ENCODE measurements at places on chromosomes 2 and 18.

DNA sequence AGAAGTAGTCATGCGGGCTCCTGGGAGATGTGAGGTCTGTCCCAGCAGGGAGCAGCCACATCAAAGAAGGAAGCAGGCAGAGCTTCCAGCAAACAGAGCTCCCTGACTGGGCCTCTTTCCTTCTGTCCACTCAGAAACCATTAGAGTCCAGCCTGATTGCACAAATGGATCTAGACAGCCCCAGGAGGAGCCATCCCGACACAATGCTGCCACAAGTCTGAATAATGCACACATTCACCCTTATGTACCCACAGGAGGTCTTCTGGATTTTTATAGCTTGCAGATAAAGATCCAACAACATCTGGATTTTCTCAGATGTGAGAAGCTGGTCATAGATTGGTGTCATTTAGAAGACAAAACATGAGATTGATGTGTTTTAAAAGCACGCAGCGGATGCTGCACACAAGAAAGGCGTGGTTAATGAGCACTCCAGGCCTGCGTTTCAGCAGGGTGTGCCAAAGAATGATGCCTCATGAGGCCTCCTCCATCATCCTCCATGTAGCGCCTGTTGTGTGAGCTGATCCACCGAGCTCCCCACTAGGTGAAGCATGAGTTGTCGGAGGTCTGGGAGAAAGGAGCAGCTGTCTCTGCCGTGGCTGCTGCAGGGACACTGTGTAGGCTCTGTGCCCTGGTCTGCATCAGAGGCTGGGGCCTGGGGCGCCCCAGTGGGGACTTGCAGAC, 60.6 kb downstream of the MTCL1 start:
- DNase-seq, result no peak

DNA sequence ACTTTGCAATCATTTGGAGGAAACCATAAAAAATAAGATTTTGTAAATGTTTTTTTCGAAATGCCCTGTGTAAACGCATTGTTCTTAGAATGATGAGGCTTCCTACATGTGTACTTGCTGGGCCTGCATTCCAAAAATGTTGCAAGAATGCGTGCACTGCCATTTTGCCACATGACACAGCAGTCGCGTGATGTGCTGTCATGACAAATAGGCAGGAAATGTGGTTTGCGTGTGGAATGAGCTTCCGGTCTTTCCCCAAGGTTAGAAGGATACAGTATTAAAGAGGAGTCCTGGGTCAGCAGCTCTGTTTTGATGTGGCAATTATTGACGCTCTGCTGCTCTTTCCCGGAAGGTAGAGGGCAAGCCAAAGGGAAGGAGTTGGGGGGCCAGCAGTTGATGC, 18.1 kb upstream of the SERPINB2 start:
- DNase-seq, result no peak

DNA sequence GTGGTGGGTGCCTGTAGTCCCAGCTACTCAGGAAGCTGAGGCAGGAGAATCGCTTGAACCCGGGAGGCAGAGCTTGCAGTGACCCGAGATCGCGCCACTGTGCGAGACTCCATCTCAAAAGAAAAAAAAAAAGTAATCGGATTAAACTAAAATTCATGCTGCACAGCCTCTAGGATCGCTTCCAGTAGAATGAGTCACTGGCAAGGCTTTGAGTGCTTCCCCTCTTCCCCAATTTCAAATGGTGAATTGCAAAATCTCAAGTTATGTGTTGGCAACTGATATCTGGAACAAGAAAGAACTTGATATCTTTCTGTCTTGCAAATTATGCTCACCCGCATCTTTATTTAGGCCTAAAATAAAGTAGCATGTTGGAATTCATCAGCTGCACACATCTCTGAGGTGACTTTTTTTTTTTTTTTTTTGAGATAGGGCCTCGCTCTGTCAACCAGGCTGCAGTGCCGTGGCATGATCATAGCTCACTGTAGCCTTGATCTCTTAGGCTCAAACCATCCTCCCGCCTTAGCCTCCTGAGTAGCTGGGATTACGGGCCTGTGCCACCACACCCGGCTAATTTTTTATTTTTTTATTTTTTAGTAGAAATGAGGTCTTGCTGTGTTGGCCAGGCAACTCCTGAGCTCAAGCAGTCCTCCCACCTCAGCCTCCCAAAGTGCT, 12.7 kb downstream of the TTC39C start:
- DNase-seq, result peak; percentile 29

DNA sequence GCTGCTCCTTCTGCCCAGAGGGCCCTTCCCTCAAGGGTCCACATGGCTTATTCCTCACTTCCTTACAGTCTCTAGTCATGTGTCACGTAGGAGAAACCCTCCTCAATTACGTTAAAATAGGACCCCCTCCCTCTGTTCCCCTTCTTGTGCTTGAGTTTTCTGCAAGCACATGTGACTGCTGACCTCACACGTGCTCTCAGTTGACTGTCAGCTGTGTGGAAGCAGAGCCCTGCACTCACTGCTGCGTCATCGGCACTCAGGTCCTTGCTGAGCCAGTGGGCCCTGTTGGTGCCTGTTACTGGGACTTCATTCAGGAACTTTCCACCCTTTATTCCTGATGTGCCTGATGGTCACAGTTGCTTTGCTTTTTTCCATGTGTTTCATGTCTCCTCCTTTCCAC, 11.1 kb downstream of the ATG16L1 start:
- DNase-seq, result no peak

DNA sequence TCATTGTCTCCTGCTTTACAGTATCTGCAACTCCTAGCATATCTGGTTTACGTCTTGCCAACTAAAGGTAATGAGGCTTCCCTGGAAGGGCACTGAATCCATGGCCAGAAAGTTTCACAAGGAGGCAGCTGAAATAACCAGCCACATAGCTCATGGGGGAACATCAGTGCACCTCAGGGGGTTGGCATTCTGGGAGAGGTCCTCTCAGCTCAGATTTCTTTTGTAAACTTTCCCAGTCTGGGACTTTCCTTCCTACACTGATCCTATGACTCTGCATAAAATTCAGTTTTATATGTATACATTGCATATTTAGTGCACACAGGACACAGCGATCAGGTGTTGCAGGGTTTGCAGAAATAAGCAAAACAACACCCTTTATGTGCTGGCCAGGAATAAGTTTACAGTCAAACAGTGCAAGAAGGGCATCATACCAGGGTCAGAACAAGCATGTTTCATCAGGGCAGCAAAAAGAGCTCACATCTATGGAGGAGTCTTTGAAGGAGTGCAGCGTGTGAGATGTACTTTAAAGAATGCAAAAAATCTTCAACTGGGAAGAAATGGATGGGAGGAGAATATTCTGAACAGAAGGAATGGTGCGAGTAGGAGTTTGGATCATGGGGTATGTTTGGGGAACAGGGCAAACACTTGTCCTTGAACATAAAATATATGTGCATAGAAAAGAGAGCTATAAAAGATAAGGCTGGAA, 240.6 kb upstream of the RAB12 start:
- no peak for DNase-seq
